NCI-H1930 (cell line): ENCODE measurements at places on chromosomes 1 and 21.

DNA sequence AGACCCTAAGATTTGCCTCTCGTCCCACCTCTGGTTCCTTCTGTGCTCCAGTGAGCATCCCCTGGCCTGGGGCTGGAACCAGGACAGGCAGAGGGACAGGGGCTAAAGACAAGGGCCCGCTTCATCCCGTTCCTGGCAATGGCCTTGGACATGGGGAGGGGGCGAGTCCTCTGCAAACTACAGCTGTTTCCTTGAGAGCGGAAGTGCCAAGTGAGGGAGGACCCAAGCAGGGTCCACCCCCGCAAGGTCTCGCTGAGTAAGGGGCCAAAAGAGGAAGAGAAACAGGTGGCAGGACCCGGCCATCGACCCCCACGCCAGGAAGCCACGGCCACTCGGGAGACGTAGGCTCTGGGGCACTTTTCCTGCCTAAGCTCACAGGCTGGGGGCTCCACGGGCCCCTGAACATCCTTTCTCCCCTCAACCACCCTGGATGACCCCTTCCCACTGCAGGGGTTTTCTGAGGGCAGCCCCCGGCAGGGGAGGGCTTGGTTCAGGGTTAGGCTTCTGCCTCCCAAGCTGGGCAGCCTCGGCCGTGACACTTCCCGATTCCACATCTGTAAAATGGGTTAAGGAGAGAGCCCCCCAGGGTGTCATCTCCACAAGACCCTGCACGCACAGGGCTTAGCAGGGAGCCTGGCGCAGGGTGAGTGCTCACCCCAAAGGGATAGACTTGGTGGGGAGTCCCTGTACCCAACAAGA, 17.9 kb upstream of the PLEKHG5 start:
- DNase-seq, result no peak

DNA sequence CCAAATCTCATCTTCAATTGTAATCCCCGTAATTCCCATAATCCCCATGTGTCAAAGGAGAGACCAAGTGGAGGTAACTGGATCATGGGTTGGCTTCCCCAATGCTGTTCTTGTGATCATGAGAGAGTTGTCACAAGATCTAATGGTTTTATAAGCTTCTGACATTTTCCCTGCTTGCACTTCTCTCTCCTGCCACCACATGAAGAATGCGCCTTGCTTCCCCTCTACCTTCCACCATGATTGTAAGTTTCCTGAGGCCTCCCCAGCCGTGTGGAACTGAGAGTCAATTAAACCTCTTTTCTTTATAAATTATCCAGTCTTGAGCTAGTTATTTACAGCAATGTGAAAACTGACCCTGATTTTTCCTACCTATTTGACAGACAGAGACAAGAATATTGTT, 162.5 kb upstream of the SYT6 start:
- no peak for DNase-seq

DNA sequence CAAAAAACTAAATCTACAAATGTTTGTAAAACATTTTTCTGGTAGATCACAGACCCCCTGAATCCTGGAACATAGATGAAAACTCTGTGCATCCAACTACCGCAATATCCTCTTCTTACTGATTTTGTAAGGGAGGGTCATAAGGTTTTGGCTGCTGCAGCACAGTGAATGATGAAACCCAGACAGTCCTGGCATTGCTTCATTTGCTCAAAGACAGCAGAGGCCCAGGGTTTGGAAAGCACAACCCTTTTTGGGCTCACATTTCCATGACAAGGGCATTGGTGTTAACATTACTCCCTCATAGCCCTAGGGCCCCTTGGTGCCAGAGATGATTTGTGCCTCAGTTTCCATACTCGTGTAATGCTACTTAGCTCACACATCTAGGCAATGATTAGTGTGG, 51.2 kb downstream of the PLXNA2 start:
- DNase-seq, result no peak

DNA sequence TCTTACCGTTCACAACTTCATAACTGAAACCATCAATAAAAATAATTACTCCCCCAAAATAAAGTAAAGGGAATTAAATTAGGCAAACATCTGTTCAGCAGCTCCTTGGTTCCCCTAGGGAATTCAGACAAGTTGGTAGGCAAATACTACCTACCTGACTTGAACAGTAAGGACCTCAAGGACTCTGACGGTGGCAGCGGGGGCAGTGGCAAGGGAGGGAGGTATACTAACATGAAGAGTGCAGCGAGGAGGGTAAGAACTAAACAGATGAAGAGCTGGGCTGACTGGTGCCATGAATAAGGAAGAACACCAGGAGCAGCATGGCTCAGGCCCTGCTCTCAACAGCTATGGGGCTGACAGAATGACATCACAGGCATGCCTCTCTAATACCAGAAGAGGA, 33.1 kb downstream of the MTOR start:
- no peak for DNase-seq

DNA sequence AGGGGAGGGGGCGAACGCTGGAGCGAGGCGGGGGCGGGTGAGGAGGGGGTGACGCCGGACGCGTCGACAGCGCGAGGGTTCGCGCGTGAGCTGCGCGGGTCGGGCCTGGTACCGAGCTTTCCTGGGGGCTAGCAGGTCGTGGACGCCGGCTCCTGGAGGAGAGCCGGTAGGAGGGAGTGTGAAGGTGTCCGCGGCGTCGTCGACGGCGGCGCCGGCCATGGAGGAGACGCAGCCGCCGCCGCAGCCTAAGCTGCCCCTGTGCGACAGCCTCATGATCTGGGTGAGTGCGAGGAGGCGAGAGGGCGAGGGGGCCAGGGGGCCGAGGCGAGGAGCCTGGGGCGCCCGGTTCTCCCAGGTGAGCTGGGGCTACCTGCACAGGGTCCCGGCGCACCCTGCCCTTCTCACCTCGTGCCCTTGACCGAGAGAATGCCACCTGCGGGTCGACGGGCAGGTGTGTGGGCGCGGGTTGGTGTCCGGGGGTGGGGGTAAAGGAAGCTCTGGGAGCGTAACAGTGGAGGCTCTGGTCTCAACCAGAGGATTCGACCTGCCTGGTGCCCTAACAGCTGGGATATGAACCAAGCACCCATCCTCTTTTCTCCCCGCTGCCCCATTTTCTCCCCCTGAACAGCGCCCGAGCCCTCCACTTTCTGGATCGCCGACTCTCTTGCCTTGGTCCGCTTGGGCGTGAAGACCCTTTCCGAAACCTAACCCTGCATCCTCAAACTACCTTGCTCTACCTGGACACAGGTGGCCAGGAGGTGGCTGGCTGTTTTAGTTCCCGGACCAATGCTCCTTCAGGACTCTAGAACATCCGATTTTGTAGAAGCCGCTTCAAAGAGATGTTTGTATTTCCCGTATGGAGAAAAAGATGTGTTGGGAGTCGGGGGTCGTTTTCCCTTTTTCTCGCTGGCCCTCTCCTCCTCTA, at the start of gene HOOK1:
TSS of gene HOOK1 (plus strand) at position 49 of the 925 bp plus-strand sequence. CDS start at position 218, 169 bp downstream.
- DNase-seq, result no peak

DNA sequence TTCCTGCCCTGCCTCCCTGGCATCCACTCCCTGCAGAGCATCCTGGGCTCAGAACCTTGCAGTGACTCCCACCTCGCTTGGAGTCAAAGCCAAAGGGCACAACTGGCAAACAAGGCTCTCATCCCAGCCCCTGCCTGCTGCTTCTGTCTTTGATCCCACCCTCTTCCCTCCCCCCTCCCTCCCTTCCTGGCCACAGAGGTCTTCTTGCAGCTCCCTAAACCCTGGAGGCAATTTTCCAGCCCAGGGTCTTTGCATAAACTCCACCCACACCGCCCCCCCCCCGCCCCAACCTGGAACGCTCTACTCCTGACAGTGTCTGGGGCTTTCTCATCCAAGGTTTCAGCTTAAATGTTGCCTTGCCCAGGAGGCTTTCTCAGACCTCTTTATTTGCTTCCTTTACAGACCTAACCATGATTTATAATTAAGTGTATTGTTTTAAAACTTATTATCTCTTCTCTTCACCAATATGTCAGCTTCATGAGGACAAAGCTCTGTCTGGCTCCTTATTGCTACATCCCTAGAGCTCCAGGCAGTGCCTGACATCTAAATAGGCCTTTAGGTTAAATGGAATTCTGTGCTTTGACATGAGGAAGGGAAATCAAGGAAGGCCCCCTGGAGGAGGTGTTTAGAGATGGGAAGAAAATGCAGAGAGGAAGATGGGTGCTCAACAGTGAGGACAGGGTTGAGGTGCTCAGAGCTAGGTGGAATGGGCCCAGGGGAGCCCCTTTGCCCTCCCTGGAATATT, 37.7 kb upstream of the PADI1 start:
- DNase-seq, result no peak

- DNase-seq, result no peak
Measured at GRCh38 chr1:31573261-31573660, 3.1 kb upstream of the TINAGL1 start.

DNA sequence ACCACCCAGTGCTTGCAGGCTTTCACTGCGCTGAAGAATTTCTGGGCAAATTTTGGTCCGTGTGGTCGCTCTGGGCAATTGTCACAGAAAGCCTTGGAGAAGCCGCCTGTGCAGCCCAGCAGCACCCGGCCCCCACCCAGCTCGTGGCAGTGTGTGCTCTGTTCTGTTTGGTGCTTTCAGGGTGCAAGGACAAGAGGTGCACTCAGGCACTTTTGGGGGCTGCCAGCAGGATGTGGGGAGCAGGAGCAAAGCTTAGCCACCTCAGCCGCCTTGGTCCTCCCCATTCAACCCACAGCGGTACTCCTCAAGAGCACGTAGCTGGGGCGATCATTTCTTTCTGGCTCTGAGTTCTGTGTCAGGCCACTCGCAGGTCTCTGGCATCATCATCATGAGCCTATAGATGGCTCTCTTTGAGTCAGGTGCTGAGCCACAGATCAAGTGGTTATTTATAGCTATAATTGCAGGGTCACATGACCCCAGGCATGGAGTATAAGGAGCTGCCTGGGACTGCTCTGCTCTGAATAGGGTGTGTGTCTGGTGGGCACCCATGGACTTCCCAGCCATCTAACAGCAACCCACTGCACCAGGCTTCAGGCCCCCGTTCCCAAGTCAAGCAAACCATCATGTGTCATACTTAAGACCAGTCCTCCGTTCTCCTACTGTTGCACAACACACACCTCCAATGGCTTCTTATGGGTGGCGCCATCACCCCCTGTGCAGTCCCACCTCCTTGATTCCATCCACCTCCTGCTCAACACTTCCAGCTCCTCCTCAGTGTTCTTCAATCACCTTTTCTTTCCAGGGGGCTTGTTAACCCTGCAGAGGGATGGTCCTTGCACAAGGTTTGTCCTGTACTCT, 18.1 kb upstream of the TENT5C start:
- no peak for DNase-seq

DNA sequence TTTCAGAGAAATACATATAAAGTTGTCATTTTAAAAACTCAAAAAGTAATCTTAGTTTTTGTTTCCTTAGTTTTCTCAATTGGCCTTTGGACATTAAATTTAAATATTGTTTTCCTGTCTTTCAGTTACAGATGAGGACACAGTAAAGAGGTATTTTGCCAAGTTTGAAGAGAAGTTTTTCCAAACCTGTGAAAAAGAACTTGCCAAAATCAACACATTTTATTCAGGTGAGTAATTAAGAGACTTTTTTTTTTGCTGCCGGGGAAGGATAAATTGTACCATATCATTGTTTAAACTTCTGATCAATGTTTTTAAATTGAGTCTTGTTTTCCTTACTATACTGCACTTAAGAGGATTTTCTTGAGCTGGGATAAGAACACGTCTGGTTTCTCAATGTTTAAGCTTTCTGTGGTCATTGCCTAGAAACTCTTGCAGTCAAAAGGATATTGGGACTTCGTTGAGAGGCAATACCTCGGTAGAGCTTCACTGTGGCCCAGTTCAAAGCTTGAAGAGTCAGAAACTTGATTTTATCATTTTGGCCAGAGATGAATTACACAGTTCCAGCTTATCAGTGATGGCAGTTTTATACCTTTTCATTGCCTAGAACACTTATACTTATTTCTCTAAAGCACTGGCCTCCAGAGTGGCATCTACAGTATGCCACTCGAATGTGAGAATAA, 124.9 kb upstream of the KIAA1614 start:
- DNase-seq, result no peak

DNA sequence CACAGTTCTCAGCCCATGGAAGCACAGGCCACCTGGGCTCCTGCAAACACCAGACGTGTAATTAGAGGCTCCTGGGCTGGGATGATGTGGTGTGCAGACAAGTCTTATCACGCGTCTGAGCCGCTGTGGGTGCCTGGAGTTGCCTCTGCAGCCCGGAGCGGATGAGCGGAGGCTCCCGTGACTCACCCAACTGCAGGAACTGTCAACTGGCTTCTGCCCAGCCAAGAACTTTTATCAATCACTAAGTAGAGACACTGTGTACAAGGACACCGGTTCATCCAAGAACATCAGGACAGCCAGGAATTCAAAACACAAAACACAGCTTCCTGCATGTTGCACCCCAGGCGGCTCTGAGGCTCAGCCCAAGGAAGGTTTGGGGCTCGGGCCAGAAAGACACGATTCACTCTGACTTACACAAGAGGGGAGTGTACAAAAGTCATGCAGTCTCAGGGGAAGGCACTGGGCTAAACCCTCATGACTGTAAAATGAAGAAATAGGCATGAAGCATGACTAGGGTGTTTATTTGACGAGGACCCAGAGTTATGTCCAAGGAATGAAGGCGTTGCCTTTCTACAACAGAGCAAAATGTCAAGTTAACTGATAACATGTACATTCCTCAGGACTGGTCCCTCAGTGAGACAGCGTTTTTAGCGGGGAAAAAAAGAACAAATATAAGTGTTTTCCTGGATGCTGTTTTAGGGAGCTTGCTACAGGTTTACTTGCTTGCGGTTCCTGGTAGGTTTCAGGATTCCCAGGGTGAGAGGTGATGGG, 21.1 kb downstream of the ERRFI1 start:
- DNase-seq, result peak; percentile 34
